ENCODE measurements at places on chromosomes 3 and 15.

GRCh38 chr3:123348471-123349200 is 100.3 kb downstream of the ADCY5 start:
- no peak for DNase-seq

GRCh38 chr15:37061996-37062395 is 38.4 kb downstream of the MEIS2 start:
- DNase-seq, result no peak

- DNase-seq, result no peak
These were observed 20.5 kb downstream of the POLR2M start for GRCh38 chr15:57727031-57727430.

DNA sequence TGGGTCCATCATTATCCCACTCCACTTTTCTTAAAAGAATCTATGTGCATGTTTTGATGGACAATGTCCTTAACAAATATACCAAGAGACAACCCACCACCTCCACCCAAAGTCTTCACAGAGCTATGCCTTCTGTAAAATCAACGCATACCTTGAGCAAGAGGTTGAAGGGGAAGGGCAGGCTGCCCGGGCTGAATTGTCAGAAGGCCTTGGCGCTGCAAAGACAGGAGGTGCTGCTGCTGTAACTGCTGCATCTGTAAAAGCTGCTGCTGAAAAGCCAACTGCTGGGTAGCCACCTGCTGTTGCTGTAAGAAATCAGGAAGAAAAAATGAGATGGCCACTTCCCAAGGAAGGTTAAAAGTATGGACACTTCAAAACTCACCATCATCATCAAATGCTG is 536.7 kb downstream of the FOXP1 start:
- DNase-seq, result no peak

GRCh38 chr15:43943511-43943910 is 116.7 kb downstream of the WDR76 start:
- no peak for DNase-seq

DNA sequence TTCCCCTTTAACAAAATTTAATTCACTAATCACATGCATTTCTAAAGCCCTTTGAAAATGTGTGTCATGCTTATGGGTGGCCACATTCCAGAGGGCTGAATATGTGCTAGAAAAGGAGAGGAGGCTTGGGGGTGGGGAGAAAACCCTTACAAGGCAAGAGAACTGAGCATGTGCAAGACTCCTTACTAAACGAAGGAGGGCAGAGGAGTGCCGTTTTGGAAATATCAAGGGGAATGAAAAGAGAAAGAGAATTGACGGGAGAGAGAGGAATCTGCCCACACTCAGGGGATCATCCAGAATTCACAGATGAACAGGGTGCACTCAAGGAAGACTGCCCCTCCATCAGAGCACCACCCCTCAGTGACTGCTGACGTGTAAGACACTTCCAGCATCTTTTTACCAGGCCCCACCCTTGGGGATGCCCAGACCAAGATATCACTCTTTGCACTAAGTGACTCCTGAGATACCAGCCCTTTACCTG is 37.9 kb upstream of the TSC22D2 start:
- no peak for DNase-seq

DNA sequence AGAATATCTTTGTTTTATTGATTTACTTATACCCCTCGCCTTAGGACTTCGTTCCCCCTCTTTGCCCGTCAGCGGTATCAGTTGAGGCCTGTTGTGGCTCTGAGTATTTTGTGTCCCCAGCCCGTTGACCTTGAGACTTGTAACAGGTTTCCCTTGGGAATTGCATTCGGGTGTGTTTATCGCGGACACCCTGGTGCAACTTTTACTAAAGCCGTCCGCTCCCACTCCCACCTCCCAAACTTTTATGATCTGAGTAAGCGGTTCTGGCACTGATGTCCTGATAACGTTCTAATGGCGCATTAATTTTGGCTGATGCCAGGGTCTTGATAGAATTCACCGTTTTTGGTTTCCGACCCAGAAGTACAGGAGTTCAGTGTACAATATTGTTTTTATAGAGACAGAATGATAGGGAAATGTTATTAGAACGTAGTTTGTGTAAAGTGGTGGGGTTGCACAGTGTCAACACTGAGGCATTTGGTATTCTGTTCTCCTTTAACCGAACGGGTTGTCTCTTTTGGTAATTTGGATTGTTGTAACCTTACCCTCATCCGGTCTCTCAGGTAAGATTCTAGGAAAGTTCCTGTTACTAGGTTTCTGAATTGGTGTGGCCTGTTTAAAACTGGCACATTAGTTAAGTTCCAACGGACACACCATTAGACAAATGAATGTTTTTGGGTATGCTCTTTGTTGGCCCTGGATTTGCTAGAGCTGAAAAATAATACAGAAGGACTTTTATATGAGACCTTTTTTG is 47.8 kb downstream of the OIP5 start:
- peak; percentile 30 for DNase-seq

GRCh38 chr15:72616491-72617210 is 37.8 kb upstream of the GOLGA6B start:
- DNase-seq, result no peak

- no peak for DNase-seq
These were observed 29.5 kb upstream of the NRROS start for GRCh38 chr3:196609805-196610515.

DNA sequence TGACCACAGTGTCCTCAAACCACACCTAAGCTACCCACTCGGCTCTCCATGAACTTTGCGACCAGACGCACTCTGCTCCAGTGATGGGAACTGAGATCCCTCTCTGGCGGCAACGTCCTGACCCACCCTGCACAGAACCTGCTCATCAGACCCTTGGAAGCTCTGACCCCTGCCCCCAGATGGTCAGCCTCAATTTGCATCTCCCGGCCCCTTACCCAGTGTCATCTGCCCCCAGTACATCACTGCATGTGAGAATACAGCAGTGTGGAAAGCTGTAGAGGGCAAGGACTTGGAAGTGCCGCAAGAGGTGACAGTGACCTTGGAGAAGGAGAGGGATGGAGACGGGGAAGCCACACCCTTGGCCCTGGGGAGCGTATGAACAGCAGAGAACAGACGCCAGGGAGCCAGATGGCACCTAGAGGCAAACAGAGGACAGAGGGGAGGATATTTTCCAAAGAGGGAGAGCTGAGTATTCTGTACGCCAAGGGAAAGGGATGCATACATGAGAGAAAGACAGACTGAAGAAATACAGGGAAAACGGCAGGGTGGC is 192.0 kb downstream of the XXYLT1 start:
- no peak for DNase-seq

DNA sequence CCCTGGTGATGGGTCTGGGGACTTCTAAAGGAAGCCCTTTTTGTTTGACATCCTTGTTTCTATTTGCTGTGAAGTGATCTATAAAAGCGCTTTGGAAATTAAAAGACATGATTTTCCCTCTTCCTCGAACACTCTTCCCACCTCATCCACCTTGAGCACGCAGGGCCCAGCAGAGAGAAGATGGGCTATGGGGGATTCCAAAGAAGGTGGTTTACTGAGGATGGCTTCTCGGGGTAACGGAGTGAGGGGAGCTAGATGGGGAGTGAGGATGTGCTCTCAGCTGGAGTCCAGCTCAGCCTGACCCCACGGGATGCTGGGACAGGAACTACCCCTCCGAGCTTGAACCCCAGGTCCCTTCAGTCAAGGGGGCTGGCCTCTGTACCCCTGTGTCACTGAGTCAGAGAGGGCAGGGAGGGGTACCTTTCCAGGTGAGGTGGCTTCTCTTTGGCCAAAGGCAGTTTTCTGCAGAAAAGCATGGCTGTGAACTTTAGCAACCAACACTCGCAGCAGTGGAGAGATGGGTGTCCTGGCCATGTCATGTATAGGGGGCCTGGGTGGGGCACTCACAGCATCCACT is 180.7 kb upstream of the SMAD3 start:
- DNase-seq, result no peak

DNA sequence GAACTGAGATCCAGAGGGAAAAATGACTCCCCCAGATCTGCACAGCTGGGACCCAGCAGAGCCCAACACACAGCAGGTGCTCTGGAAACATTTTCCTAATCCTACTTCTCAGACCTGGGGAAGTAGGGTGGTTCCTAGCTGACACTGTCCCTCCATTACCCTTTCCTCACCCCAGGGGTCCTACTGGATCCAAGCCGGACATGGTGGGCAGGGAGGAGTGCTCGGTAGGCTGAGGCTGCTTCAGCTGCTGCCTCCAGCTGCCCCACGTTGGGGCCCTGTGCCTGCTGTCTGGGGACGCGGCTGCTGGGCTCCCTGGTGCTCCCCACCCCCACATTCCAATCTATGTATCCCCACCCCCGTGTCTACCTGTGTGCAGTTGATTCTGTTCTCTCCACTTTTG is 29.8 kb upstream of the SLC6A6 start:
- no peak for DNase-seq

- DNase-seq, result no peak
These were observed 154.4 kb downstream of the CBLB start for GRCh38 chr3:105714453-105714852.

GRCh38 chr3:73351423-73352071 is 273.2 kb downstream of the PDZRN3 start:
- DNase-seq, result no peak

- DNase-seq, result no peak
These were observed 247.3 kb upstream of the NSMCE3 start for GRCh38 chr15:29516929-29517328.

GRCh38 chr3:61858054-61858453 is 296.7 kb downstream of the PTPRG start:
- DNase-seq, result no peak

- no peak for DNase-seq
These were observed 40.9 kb downstream of the FBN1 start for GRCh38 chr15:48604567-48604966.

GRCh38 chr3:177574222-177574856 is 377.1 kb upstream of the TBL1XR1 start:
- DNase-seq, result no peak

GRCh38 chr3:71322154-71322553 is 261.4 kb downstream of the FOXP1 start:
- no peak for DNase-seq

DNA sequence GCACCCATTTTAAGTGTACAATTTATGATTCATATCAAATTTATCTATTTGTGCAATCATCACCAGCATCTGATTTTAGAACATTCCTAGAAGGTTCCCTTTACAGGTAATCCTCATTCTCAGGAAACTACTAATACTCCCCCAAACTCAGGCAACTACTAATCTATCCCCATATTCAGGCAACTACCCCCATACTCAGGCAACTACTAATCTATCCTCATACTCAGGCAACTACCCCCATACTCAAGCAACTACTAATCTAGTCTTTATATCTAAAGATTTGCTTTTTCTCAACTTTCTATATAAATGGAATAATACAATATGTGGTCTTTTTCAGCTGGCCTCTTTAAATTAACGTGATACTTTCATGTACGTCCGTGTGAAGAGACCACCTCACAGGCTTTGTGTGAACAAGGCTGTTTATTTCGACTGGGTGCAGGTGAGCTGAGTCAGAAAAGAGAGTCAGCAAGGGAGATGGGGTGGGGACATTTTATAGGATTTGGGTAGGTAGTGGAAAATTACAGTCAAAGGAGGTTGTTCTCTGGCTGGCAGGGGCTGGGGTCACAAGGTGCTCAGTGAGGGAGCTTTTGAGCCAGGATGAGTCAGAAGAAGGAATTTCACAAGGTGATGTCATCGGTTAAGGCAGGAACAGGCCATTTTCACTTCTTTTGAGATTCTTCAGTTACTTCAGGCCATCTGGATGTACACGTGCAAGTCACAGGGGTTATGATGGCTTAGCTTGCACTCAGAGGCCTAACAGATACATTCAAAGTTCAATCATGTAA is 1444.5 kb upstream of the CADM2 start:
- no peak for DNase-seq

DNA sequence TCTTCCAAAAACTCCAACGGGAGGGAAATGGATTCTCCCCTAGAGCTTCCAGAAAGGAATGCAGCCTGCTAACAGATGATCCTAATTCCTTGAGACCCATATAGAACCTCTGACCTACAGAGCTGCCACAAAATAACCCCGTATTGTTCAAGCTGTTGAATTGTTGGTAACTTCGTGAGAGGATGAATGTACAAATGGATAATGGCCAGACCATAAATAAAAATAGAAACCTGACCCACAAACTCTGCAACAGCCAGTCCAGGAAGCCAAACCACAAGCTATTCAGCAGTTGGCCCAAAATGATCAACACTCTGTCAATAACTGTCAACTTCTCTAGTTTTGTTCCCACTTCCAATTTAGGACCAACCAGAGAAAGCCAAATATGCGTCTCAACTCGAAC is 414.0 kb upstream of the ZNF717 start:
- no peak for DNase-seq

GRCh38 chr3:65342084-65342683 is 654.4 kb upstream of the ADAMTS9 start:
- no peak for DNase-seq
